Sciatic nerve (tissue), 2 donors: ENCODE measurements at places on chromosomes 3 and 15.

- no peak for DNase-seq
Measured at GRCh38 chr3:179321668-179322285, 1.1 kb upstream of the ZNF639 start.

DNA sequence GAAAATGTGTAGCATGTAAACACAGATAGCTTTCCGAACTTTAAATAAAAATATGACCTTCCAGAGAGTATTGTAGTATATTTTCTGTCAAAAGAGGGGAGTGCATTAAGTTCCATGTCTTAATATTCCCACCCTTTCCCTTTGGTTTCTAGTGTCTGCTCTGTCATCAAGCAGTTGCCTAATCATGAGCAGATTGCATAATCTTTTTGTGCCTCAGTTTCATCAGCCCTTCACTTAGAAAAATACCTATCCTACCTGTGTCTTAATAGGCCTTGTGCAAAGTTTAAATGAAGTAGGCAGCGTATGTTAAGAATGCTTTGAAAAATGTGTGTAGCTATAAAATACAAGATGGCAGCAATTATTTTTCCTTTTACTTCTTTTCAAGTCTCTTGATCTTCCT, 52.8 kb downstream of the CALML4 start:
- DNase-seq: no peak

- DNase-seq: no peak
Measured at GRCh38 chr3:107213044-107213669, 164.1 kb upstream of the CCDC54 start.

DNA sequence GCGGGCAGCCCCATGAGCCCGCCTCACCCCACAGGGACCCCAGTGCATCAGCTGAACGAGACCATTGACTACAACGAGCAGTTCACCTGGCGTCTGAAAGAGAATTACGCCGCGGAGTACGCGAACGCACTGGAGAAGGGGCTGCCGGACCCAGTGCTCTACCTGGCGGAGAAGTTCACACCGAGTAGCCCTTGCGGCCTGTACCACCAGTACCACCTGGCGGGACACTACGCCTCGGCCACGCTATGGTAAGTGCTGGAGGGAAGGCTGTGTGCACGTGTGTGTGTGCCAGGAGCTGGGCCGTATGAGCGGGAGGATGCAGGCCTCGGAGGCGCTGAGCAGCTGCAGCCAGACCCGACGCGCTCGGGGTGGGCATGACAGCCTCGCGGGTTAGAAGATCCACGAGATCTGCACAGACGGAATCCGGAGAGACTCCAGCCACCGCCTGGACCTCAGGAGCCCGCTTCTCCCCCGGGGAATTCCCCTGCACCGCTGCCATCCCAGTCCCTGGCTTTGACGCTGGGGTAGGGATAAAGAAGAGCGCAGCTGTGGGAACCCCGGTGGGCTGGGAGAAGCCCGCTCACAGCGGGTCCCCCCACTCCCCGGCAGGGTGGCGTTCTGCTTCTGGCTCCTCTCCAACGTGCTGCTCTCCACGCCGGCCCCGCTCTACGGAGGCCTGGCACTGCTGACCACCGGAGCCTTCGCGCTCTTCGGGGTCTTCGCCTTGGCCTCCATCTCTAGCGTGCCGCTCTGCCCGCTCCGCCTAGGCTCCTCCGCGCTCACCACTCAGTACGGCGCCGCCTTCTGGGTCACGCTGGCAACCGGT, 2.6 kb downstream of the DUOXA2 start:
- DNase-seq: no peak

DNA sequence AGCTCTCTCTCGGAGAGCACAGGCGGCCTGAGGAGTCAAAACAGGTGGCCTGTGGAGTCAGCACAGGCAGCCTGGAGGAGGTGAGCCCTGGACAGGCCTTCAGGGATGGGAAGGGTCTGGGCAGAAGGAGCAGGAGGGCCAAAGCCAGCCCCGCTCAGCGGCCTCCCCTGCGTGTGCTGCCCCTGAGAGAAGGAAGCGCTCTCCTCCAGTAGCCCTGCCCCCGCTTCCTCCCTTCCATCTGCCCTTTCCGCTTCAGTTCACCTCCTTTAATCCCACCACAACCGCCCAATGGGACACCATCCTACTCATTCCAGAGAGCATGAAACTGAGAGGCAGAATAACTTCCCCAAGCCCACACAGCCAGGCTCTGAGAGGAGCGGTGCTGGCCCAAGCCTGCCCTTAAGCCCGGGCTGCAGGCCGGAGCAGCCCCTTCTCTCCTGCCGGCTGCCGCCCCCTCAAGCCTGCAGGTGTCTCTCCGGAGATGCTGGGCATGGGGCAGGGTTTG, 3.2 kb upstream of the NR2E3 start:
- DNase-seq: no peak

DNA sequence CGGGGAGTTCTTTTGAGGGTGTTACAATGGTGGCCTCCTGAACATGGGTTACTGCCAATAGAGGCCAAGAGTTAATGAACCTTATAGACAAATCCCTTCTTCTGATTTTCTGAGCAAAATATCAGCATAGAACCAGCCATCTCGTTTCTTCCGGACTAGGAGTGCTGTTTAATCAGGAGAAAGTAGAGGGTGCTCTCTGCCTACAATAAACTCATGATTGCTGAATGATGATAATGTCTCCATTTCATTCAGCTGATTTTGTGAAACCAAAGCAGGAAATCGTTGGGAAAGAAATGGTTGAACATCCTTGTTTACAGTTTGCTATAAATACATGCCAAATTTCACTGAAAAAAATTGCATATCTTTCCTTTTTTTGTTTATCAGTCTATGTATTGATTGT, 142.8 kb upstream of the PLSCR5 start:
- no peak for DNase-seq

- no peak for DNase-seq
Measured at GRCh38 chr3:99833617-99834205, 16.0 kb downstream of the CMSS1 start.

- no peak for DNase-seq
Measured at GRCh38 chr15:77002436-77002835, 7.5 kb downstream of the PSTPIP1 start.

- no peak for DNase-seq
Measured at GRCh38 chr3:191804935-191805334, 344.0 kb downstream of the PYDC2 start.

- peak; percentile 91 for DNase-seq
Measured at GRCh38 chr15:61834076-61834697, 226.1 kb downstream of the VPS13C start.

- no peak for DNase-seq
Measured at GRCh38 chr3:188946351-188947240, 225.2 kb upstream of the TPRG1 start.

DNA sequence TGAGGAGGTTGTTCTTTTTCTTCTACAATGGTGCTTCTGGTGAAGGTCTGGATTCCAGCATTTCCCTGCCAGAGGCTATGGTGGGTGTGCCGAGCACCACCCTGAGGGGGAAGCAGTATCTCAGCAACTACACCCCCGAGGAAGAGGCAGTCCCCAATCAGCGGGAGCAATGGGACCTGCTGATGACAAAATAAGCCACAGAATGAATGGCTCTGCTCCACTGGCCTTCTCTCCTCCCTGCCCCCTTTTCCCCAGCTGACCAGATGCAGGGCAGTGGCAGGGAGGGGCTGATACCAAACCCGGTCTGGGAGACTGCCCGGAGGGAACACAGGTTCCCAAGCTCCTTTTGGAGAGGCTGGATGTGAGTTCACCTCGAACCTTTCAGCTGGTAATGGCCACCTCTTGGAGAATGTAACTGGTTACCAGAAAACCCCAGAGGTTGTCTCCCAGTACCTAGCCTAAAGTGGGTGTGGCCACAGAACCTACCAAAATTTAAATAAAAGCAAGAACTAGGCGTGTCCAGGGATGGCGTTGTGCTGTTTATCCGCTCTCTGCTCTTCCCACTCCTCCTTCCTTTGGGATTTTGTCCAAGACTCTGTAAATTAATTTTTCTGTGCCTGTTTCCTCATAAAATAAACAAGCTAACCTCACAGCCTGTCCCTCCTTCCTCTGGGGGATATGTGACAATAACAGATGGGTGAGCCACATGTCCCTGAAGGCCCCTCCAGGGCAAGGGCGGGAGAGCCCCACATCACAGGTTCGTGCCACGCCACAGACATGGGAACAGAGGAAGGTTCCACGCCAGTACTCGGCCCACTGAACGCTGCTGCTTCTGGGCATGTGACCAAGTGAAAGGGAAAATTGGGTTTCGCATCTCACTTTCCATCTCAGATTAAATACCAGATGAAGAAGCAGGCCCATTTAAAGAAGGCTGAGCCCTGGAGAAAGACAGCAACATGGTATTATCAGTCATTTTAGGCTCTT, 35.1 kb upstream of the SPTBN5 start:
- DNase-seq: no peak

GRCh38 chr3:20456511-20456910, 270.5 kb upstream of the SGO1 start:
- DNase-seq: no peak

GRCh38 chr3:172161959-172162358, 122.6 kb downstream of the FNDC3B start:
- DNase-seq: no peak

DNA sequence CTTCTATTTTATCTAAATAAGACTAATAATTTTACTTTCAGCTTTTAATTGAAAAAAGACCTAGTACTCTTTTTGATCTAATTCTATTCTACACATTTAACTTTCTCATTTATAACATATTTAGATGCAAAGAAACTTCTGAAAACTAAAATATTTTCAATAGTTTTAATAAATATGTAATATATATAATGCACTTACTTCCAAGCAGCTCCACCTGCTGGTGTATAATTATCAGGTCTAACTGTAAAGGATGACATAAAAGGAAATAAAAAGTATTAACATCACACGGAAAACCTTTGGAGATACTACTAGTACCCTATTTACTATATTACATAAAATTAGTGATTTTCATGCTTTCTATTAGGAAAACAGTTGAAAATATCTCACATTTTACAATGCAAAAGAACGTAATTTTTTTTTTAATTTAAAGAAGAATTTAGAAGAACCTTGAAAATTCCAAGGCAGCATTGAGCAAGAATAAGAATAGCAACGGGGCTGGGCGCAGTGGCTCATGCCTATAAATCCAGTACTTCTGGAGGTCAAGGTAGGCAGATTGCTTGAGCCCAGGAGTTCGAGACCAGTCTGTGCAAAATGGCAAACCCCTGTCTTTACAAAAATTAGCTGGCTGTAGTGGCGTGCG, 10.2 kb downstream of the PLSCR5 start:
- DNase-seq: no peak

- no peak for DNase-seq
Measured at GRCh38 chr3:123593381-123593780, 8.5 kb upstream of the HACD2 start.

GRCh38 chr15:99895956-99896311, 162.7 kb upstream of the LYSMD4 start:
- DNase-seq: no peak

DNA sequence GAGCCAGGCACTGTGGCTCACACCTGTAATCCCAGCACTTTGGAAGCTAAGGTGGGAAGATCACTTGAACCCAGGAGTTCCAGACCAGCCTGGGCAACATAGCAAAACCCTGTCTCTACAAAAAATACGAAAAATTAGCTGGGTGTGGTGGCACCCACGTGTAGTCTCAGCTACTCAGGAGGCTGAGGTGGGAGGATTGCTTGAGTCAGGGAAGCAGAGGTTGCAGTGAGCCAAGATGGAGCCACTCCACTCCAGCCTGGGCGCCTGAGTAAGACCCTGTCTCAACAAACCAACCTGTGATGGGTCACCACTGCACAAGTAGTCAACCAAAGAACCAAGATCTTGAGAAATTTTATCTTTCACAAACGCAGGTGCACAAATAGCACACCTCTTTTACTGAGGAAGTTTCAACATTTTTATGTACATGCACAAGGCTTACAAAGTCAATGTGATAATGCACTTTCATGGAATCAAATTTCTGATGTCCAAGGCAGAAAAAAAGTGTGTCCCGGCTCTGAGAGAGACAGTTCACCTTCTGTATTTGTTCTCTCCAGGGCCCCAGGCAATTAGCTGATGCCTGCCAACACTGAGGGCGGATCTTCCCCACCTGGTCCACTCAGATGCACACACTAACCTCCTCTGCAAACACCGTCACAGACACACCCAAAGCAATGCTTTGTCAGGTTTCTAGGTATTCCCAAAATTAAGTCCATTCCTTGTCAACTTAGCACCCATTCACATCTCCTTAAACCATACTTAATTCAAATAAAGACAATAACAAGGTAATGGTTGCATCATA, 12.4 kb downstream of the ACAA1 start:
- DNase-seq: no peak

- peak; percentile 62 for DNase-seq
Measured at GRCh38 chr3:21750831-21751391, at the start of gene ZNF385D. TSS of gene ZNF385D (minus strand) at chr3:21751210. CDS start at chr3:21750916, 294 bp downstream.

DNA sequence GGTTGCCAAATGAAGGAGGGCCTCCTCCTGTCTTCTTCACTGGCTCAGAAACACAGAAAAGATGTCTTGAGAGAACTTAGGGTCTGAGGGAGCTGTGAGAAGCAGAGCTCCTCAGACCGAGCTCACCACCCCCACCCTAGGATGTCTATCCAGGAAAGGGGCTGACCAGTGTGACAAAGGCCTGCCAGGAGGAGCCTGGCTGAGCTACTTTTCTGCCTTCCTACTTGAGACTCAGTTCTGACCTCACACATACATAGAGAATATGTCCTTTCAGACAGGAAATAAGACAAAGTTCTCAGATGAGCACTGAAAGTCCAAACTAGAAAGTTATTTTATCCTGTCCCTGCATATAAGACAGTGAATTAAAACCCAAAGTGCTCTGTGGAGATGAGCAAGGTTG, 54.5 kb downstream of the KIF9 start:
- DNase-seq: no peak

DNA sequence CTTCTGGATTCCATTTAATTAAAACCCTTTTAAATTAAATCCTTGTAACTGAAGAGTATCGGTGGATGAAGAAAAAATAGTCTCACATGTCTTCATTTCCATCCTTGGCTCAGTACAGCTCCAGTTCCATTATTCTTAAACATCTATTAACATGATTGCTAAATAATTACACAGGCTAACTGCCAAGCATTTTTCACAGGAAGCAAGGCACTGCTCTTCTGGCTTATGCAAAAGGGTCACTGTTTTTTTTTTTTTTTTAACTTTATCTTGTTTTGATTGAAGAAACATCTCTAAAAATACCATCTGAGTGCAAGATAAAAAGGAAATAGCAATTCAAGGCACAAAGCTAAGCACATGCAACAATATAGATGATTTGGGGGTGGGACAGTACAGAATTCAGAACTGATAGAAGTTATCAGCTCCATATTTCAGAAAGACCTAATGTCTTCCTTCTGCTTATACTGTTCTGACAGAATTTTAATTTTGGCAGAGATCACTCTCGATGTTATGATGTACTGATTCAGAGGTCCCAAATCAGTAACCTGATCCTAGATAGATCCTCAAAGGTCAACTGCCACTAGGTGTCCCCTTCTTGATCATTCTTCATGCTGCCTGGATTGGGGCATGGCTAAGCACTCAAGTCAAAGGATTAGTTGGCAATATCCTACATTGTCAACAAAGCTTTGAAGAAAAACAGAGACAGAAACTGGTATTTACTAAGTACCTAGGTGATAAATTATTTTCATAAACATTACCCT, 57.8 kb upstream of the ACTC1 start:
- DNase-seq: no peak
